NCI-H774 (cell line): ENCODE measurements at places on chromosomes 3 and 15.
A peak's percentile ranks its signal among the peaks of the same experiment; 100 is the strongest.

GRCh38 chr3:94285872-94286271 is 223.0 kb downstream of the NSUN3 start:
- DNase-seq = no peak

GRCh38 chr3:45938864-45939263 is 4.4 kb upstream of the CXCR6 start:
- DNase-seq = peak; percentile 19

- DNase-seq = no peak
Measured at GRCh38 chr3:33392703-33393125, 47.5 kb downstream of the UBP1 start.

DNA sequence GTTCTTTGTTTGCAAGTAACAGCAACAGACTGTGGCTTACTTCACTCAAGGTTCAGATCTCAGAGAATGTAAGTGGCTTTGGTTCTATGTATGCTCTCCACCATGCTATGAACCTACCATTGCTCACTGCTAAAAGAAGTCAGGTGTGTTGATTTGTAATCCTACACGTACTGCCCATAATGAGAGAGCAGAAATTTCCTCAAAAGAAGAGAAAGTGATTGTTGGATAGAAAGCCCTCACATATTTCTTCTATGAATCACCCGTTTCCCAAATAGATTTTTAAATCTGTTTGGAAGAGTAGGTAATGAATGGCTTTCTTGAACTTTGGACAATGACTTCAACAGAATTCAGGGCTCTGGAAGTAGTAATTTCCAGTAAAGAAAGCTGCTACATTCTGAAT is 565.4 kb downstream of the ROBO2 start:
- no peak for DNase-seq

GRCh38 chr15:77191230-77191834 is 120.4 kb upstream of the TSPAN3 start:
- no peak for DNase-seq

DNA sequence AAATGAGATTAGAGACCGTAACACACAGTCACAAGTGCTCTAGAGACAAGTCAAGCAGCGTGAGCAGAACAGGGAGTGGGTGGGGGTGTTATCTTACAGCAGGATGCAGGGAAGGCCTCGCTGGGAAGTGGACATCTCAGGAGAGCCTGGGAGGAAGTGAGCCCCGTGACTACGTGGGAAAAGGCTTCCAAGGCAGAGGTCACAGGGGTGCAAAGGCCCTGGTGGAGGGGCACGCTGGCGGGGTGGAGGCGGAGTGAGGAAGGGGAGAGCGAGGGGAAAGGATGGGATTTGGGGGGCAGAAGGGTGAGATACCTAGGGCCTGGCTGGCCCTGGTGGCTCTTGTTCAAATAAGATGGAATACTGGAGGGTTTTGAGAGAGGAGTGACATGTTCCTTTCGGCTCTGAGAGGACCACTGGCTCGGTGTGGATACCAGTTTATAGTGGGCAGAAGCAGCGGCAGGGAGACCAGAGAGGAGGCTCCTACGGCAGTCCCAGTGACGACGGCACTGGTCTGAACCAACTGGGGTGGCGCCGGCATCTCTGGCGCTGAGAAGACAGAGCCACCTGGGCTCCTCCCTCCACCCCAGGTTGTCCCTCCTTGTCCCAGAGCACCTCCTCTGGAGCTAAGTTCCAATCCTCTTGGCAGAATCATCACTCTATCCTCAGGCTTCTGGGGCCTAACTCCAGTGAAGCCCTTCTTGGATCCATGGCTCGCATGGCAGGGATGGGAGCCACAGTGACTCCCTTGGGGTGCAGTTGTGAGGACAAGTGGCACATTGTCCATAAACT is 266.2 kb upstream of the LYSMD4 start:
- DNase-seq = no peak

DNA sequence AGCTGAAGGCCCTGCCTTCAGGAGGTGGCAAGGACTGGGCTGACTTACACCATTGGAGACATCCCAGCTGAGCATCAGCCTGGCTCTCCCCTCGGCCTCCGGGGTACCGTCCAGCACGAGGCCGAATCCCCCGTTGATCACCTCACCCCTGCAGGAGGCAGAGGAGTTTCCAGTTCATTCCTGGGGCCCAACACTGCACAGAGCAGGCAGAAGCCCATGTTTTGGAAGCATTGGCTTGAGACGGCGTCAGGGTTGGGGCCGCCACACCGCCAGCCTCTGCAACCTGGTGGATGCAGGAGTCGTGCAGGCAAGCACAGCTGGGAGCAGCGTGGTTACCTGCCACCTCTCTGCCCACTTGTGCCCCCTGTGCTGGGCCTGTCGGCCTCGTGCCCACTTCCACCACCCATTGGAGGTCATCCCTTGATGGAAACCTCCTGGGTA is 7.7 kb upstream of the ZXDC start:
- DNase-seq = no peak

- DNase-seq = no peak
Measured at GRCh38 chr3:102230057-102230456, 204.8 kb upstream of the ZPLD1 start.

DNA sequence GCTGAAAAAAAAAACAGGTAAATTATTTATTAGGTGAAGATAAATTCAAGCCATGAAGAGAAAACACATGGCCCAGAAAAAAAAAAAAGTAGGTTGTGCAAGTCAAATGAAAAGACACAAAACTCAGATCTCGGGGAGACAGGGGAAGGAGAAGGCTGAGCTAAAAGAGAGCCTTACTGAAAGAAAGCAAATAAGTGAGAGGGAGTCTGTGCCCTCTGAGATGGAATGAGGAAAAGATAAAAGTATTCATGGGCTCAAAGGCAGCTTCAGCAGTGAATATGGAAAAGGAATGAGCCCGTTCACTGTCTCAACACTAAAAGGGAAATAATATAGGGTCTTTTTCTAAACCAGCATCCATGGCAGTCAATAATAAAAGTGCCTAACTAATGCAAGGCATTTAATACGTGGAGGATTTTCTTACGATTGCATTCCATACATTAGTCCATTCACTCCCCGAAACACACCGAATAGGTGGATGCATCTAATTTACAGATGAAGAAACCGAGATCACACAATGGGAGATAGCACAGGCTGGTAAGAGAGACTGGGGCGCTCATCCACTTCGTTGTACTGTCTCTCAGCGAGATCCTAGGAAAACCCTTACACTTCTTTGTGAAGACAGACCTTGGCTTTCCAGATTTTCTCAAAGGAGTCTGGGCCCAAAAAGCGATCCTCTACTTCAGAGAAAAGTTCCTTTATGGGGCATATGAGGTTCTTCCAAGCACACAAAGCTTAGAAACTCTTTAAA is 1.1 kb downstream of the TFDP2 start:
- no peak for DNase-seq

- no peak for DNase-seq
Measured at GRCh38 chr3:153287017-153287416, 125.0 kb downstream of the RAP2B start.

DNA sequence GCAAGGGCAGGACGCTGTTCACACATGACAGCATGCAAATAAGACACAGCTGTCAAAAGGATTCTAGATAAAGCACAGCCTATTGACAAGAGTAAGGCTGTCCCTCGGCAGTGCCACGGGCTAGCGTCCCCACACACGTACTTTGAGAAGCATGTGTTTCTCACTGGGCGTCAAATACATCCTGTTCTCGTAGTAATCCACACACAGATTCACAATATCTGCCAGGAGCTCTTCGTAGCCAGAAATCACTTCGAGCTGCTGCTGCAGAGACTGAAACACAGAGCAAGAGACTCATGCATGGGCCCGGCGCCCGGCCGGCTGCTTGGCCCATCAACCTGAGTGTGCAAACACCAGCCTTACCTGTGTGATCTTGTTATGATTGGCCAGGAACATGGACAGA is 41.1 kb downstream of the CYFIP1 start:
- DNase-seq = no peak

- no peak for DNase-seq
Measured at GRCh38 chr3:154801729-154802128, 278.4 kb upstream of the MME start.

DNA sequence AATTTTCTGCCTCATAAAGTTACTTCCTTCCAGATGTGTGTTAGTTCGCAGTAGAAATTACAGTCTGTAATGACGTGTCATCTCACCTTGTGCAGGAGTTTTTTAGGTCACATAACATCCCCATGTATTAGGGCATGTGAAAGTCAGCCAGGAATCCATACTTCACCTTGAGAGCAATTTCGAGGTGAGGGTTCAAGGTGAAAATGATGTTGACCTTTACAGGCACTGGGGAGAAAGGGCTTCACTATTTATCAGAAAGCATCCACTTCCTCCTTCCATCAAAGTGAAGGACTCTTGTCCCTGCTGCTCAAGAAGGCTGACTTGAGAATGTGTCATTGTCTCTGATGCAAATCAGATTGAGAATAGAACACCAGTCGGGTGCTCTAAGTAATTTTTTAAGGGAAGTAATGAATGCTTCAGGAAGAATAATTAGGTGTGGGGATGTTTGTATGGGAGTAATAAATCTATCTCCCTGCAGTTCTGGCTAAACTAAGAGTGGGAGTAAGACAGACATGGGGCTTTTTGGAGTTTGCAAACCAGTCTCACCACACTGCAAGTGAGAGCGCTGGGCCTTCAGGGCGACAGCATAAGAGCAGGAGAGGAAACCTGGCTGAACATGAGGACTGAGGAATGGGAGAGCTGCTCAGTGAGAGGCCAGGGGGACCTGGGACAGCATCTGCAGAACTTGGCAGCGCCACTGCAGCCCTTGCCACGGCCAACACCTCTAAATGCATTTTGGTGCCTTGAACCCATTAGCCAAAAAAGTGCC is 85.9 kb upstream of the IL12A start:
- no peak for DNase-seq

DNA sequence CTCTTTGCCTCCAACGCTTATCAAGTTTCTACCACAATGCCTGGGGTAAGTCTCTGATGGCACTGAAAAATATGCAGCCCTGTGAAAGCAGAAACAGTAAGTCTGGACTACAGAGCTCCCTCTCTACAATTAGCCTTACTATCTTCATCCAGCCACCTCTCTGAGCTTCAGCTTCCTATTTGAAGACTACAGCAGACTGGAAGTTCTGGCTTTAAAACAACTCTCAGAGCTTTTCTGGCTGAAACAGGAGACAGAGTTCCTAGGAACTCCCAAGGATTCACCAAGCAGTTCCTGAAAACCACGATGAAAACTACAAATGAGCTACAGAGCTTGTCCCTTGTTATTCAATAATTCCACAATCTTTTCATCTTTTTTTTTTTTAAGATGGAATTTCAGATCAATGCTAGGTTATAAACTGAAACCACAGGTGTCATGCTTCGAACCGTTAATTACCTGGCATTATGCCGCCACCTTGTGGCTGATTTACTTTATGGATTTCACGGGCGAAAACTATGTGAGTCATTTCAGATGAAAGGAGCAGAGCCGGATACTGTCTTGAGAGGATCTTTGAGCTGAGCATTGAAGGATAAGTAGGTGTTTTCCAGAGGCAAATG is 3.9 kb downstream of the CRYGS start:
- DNase-seq = peak; percentile 75

DNA sequence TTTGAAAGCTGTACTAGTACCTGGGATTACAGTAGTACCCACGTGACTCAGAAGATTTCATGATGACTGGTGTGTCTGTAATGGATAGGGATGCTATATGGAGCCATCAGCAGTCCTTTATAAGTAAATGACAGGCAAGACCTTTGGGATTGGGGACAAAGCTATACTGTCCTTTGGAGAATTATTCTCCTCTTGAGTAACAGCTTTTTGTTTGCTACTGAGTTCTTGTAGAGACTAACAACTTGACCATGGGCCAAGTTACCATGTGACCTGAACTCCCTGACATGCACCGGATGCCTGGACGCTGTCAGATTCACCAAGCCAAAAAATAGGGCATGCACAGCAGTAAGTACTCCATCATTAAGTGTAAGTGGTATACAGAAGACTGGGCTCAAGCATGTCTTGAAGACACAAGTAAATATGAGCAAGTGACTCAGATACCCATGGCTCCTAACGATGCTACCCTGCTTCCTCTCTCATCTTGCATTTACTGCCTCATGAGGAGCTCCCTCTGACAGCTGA is 12.9 kb downstream of the SEC11A start:
- no peak for DNase-seq

DNA sequence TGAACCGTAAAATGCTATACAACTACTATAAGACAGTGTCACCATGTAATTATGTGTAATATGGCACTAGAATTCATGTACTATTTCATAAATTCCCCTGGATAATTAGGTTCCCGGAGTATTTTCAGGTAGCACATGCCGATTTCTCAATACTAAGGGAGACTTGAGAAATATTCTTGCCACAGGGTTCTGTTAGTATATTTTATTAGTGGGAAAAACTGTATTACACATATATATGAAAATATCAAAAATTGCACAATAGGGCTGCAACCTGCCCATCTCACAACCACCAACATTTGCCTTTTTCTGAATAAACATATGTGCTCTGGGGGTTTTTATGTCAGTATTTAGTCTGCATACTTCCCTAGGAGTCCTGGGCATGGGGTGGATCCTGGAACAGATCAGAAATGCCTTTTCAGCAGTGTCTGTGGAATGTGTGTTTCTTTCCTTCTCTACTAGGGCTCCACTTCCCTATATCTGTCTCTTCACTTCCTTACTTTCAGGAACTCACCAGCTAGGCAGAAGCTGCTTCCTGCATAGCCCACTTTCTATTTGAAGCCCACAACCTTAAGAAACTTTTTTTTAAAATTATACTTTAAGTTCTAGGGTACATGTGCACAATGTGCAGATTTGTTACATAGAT is 87.5 kb downstream of the RPL39L start:
- DNase-seq = no peak

- DNase-seq = no peak
Measured at GRCh38 chr15:86483936-86484335, 404.3 kb downstream of the AGBL1 start.

DNA sequence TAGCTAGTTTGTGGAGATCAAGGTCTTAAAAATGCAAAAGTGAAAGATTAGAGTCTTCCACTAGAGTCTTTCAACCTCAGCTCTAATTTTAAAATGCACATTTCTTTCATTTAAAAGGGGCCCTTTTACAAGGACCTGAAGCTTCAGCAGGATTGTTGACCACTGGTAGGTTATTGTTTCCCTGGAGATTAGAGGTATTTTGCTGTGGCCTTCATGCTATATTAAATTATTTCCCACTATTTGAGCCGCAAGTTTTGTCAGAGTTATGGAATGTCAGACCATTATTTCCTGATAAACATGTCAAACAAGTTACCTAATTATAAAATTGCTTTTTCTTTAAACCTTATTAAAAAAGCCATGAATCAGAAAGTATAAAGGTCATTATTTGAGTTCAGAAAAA is 103.1 kb upstream of the CCNL1 start:
- DNase-seq = no peak

- DNase-seq = no peak
Measured at GRCh38 chr15:49982584-49982983, 136.4 kb downstream of the ATP8B4 start.

GRCh38 chr15:40637221-40637745 is 43.2 kb downstream of the KNL1 start:
- no peak for DNase-seq
